ENCODE measurements at places on chromosomes 1 and 21.

GRCh38 chr1:66374561-66375111 lies 159.3 kb upstream of the SGIP1 start:
- DNase-seq: no peak

DNA sequence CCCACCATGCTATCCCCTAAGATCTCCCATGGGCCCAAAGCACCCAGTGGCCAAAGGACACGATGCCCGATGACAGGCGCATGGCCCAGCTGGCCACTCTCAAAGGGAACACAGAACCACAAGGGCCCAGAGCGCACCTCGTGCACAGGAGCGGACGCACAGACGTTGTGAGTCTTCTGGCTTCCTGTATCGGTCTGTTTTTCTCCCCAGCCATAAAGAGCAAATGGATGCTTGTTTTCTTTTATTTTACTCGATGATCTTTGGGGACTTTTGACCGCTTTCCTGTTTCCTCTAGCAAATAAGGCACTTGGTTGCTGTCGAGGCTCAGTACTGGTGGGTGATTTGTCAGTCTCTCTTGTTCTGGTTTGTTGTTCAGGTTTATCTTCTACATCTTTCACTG lies 16.2 kb downstream of the CCSAP start:
- no peak for DNase-seq

DNA sequence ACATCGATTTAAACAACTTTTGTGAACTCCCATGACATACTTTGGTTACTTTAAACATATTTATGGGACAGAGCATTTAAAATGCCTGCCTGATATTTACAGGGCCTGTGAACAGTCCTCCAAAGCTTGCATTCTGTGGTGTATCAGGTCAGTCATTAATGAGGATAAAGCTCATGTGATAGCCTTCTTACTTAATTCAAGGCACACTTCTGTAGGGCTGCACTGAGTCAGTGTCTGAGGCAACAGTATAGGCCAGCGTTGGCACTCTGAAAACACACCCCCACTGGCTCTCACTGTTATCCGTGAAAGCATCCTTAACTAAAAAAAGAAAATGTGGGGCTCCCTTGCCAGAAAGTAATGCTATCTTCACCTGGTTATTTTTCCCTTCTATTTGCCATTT lies 200.0 kb downstream of the NFIA start:
- no peak for DNase-seq

DNA sequence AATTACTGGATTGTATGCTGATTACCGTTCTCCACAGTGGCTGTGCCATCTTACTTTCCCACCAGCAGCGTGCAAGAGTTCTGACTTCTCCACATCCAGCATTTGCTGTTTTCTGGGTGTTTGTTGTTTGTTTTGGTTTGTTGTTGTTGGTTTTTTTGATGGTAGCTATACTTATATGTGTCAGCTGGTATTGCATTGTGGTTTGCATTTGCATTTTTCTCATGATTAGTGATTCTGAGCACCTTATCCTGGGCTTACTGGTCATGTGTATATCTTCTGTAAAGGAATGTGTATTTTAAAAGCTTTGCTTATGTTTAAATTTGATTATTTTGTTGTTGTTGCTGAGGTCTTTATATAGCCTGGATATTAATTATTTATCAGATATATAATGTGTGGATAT lies 66.9 kb upstream of the MAP1LC3C start:
- DNase-seq: no peak

- DNase-seq: no peak
Observed at GRCh38 chr1:85623061-85623471, 42.5 kb downstream of the CCN1 start.
